NCI-H69 (cell line): ENCODE measurements at places on chromosomes 1 and 21.

DNA sequence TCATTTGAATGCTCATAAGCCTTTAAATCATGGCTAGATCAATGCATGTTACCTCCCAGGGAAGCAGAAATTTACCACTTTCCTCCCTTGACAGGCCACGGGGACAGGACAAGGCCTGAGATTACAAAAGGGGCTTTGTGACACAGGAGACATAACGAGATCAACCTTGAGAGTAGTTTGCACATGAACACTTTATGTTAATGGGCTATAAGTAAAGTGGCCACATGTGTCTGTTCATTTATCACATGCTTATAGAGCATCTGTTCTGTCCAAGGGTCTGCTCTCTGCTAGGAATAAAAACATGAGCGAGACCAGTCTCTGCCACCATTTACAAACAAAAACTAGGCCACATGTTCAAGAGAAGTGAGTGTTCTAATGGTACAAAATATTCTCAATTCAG lies 144.1 kb upstream of the C8B start:
- no peak for DNase-seq

GRCh38 chr1:50271968-50272578 lies 151.2 kb downstream of the DMRTA2 start:
- peak; percentile 70 for DNase-seq

- DNase-seq = no peak
Observed at GRCh38 chr1:224450561-224451350, 16.2 kb upstream of the WDR26 start.

DNA sequence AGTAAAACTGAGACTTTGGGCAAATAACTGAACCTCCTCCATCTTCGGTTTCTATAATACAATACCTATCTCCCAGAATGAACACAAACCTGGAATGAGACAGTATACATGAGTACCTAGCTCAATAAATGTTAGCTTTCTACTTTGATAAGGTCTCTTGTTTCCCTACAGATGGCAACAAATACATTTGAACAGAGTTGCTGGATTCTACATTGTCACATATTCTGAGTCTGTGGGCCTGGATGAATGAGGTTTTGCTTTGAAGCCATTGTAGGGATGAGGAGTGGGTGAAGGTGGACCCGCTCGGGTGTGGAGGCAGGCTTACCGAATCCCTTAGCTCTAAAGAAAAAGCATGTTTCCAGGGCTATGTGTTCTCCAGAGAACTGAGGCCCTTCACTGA lies 13.9 kb upstream of the FYB2 start:
- no peak for DNase-seq
